ENCODE measurements at places on chromosomes 7 and 10.

DNA sequence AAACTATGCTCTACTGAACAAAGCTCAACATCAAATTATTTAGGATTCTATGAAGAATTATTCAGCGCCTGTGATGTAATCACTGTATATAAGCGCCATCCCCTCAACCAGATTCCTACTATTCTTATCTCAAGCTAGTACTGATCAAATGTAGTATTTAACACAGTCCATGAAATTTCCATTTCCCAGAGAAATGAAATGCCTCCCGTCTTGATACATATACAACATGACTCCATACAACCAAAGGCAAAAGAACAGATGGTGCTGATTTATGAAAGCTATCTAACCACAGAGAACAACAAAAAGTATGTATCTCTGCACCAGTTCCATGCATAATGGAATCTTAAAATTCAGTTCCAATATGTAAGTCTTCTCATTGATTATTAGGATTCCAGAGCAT lies 406.1 kb downstream of the PARD3 start:
- DNase-seq, result no peak

DNA sequence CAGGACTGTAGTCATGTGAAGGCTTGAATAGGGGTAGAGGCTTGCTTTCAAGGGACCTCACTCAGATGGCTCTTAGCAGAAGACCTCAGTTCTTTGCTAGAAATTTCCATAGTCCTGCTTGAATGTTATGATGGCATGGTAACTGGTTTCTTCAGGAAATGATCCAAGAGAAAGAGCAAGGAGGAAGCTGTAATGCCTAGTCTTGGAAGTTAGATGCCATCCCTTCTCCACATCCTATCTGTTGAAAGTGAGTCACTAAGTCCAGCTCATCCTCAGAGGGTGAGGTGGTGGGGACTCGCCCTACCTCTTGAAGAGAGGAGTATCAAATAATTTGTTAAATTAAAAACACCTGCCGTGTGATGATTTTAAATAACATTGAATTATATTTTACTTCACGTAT lies 4.6 kb downstream of the MGAM start:
- DNase-seq, result no peak

DNA sequence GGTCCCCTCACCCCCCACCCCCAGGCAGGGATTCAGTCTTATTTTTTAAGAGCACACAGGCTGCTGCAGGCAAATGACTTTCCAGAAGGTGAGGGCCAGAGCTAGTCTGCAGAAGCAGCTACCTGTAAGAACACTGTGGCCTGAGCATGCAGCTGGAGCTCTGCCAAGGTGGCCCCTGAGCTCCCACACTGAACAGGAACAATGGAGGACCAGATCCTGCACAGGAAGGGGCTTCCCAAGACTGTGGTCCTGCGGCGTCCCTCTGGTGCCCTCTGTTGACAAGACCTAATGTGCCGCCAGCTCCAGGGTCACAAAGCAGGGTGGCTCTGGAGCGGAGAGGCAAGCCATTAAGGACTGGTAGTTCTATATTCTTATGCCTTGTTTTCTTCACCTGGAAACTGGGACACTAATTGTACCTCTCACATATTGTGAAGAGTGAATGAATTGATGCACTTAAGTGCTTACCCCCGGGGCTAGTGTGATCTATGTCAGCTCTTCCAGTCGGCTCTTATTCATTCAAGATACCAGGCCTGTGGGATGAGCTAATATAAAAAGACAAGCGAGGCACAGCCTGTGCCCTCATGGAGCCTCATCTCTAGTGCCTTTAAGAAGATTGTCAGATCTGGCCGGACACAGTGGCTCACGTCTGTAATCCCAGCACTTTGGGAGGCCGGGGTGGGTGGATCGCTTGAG lies 8.0 kb upstream of the BEND7 start:
- no peak for DNase-seq

GRCh38 chr7:152617056-152617455 lies 58.9 kb downstream of the XRCC2 start:
- DNase-seq, result no peak

DNA sequence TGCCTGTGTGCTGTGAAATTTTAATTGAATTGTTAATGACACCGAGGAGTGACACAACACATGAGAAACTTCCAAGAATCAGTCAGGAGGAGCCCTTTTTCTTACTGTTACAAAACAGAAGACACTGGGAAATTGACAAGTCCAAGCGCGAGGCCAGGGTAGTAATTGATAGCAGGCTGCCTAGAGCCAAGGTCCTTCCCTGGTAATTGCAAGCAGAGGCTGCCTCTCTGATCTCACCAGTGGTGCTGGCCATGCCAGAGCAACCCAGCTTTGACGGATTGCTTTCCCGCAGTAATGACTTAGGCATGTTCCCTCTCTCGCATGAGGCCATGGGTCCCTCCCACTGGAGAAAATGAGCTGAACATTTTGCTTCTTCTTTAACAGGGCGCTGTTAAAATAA lies 111.5 kb downstream of the LRMDA start:
- no peak for DNase-seq

GRCh38 chr10:14875941-14876340 lies 2.7 kb upstream of the SUV39H2 start:
- no peak for DNase-seq

DNA sequence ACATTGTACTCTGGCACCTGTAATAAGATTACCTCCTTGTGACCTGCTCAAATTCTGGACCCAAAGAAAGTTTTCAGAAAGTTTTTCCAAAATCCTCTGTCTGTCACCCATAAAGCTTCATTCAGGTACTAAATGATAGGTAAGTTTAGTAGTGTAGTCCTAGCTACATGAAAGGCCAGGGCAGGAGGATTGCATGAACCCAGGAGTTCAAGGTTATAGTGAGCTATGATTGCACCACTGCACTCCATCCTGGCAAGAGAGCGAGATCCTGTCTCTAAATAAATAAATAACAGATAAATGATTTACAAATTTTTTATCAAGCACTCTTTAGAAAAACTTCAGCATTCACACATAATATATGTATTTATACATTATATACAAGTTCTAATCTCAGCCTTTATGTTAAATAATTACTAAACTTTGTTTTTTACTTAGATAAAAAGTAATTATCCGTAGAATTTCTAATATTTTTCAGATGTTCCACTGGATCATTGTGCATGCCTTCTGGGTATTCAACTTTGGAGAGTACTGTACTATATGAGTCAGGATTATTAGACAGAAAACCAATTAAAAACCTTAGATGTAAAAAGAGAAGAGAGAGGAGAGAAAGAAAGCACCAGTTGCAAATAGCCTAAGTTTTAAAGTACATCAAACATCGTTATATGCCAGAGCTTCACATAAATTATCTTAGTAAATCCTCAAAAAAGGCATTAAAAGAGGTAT lies 363.0 kb downstream of the LRRTM3 start:
- DNase-seq, result no peak

DNA sequence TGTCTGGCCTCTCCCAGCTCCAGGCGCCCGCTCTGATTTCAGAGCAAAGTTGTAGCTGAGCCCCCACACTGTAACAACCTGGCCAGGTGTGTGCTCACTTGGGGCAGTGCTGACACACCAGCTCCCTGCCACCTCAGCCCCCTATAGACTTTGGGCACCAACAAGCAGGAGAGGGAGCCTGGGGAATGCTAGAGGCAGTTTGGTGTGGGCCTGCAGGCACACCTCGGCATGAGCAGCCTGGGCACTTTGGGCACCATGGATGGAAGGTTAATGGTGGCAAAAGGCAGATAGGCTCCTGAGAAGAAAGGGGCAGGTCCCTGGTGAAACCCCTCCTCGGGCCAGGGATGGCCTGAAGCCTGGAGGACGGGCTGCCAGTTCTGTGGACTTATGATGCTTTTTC lies 212.7 kb upstream of the GNAI1 start:
- DNase-seq, result no peak

DNA sequence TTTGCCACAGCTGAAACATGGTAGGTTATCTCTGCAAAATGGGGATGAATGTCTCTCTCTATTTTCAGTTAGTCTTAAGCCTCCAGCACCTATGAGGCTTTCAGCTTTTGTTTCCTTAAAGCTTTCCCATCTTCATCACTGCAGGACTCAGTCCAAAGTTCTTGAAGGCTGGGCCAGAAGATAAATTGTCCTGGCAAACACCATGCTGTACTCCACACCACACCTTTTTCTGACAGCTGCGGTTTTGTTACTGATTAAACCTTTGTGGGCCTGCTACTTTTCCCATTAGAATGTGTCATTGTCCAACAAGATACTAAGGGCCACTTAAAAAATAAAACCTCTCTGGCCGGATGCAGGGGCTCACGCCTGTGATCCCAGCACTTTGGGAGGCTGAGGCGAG lies 87.2 kb upstream of the A1CF start:
- no peak for DNase-seq

DNA sequence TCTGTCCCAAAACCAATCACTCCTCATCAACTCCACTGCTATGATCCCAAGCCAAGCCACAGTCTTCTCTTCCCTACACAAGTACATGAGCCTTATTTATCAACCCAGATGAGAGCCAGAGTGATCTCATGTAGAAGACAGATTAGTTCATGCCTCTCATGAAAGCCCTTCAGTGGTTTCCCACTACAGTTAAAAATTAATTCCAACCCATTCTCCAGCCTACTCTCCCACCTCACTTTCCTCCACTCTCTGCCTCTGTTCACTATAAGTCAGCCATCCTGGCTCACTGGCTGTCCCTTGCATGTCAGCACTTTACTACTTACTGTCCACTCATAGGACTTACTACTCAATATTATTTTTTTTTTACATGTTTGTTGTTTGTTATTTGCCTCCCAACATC lies 67.3 kb downstream of the CACUL1 start:
- DNase-seq, result no peak

DNA sequence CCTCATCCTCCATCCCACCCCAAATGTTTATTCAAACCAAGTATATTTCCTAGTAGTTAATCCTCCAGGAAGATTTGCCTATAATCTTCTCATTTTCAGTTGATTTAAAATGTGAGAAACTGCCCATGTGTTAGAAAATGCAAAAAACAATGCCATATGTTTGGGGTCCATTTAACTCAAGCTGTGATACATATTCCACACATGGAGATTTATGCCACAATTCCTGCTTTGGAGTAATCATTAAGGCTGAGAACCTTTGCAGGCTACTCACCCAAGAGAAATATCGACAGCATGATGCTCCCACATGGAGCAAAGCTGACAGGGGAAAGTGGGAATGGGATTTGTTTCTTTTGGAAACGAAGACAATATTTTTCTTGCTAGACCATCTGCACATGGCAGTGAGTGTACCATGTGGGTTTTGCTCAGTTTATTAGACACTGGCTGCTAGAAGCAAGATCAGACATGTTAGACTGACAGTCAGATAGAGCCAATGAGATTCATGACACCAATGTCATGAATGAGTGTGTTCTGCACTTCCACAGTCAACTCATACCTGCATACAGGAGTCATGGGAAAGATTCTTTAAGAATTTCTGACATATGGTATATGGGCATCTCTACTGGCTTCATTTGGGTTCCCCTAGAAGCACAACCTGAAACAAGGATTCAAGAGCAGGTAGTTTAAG lies 3.4 kb upstream of the GRM8 start:
- no peak for DNase-seq
